H1 (cell line): ENCODE measurements at places on chromosomes 5 and 9.

GRCh38 chr5:165055476-165055875 lies 1550.1 kb downstream of the MAT2B start:
- DNase-seq = no peak

DNA sequence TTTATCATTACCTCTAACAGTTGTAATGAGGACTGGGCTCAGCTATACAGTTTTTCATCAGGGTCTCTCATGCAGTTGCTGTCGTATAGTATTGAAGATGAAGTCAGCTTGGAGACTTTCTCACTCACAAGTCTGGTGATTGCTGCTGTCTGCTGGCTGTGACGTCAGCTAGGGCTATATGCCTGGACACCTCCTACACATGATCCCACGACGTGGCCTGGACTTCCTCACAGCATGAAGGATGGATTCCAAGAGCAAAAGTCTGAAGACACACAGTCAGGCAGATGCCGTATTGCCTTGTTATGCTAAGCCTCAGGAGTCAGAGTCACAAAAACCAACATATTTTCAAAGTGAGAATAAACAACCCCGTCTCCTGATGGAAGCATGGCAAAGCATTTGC lies 193.3 kb downstream of the LURAP1L start:
- DNase-seq = no peak

DNA sequence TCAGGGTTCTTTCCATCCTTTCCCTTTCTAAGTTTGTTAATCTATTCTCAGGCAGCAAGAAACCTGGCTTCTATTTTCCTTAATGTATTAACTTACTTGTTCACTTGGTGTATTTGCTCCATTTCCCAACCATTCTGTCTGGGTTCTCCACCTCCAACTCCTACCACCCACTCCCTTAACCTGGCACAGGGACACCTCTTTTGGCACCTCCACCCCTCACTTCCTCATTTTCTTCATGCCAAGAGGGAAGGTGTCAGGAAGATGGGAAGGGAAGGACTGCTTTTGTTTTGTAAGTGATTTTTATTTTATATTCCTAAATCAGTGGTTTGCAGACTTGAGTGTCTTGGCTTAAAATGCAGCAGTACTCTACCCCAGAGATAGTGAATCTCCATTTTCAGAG lies 166.1 kb downstream of the TRIO start:
- no peak for DNase-seq

DNA sequence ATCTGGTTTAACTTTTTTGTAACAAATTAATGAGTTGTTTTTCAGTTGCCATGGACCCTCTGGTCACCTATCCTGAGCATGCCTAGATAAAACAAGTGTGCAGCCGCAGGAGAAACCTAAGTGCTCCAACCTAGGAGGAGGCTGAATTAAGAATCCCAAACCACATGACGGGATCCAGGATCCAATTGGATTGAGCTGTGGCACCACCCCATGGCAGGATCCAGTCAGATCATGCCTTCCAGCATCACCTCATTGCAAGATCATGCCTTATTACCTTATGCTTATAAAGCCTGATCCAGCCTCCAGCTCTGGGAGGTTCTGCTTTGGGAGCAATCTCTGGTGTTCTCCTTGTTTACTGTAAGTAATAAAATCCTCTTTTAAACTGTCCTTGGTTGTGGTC lies 662.0 kb downstream of the TLR4 start:
- DNase-seq = no peak
